ENCODE measurements at places on chromosomes 12 and 14.

DNA sequence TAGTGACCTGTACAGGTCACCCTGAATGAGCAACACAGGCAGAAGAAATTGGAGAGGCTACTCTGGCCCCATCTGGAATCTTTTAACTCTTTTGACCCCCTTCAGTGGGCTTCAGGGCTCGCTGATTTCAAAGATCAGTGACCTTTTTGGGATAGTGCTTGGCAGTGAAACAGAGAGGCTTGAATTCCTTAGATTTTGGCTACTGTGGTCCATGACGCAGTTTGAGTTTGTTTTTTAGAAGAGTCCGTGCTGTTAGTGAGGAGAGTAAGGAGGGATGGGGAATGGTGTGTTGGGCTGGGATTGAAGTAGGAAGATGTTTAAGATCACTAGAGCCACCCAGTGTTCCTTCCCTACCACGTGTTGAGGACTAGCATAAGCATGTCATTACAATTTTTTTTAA is 16.5 kb downstream of the TMEM30B start:
- H3K27ac ChIP-seq: peak overlapping the region; percentile 9
- peaks cover 26% of the 10 kb centered on the region for H3K4me1 ChIP-seq
- peaks cover 4% of the 10 kb centered on the region for H3K27me3 ChIP-seq
- H3K4me3 ChIP-seq: no peak overlapping the region
- H3K36me3 ChIP-seq: no peaks in the 10 kb centered on the region
- DNase-seq: no peak

DNA sequence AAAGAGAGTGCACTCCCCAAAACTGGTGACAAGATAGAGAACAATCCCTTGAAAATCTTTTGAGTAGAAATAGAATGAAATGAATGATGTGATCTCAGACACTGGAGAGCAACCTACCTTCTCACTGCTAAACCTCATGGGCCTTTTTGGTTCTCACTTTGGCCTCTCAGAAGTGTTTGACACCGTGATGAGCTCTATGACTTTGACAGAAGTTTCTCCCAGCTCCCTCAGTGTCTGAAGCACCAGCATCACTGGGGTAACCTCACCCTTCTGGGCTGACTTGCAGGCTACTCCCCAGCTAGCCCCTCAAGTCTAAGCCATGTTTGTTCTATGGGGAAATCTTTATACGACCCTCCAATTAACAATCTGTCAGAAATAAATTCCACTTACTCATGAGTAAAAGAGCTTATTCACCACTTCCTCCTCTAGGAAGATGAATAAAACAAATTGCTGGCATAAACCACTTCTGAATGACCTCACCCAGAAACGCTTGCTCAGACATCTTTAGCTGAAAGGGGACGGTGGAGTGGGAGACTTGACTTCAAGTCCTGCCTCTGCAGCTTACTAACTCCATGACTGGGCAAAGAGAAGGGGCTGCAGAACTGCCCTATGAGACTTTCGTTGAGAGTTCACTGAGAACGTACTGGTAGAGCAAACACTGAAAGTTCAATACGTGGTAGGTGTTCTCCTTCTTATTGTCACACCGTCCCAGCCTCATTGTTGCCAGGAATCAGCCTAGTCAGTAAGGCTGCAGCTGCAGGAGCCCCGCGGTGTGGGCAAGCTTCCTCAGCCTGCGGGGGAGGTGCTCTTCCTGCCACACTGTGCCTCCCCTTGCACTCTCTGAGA is 46.5 kb downstream of the ST8SIA1 start:
- H3K4me1 ChIP-seq: peaks cover 6% of the 10 kb centered on the region
- no peak overlapping the region for H3K4me3 ChIP-seq
- H3K27me3 ChIP-seq: no peaks in the 10 kb centered on the region
- H3K36me3 ChIP-seq: no peaks in the 10 kb centered on the region
- no peak for DNase-seq
- H3K27ac ChIP-seq: no peak overlapping the region

DNA sequence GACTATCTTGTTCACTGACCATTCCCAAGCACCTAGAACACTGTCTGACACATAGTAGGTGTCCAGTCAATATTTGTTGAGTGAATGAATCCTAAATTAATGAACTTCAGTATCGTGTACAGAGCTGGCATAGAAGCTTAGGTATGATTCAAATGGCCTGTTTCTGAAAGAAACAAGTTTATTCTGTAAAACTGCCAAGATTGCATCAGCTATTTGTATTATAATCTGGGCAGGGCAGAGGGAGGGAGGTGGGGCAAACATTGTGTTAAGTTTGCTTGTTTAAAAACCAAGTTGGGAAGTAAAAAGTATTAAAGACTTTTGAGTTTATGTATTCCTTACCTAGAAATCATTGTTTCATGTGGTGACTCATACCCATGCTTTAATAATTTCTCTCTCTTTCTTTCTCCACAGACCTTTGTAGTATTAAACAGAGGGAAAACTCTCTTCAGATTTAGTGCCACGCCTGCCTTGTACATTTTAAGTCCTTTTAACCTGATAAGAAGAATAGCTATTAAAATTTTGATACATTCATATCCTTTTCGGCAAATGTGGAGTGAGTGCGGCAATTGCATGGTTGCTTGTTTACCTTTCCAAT is 92.8 kb downstream of the SCN8A start:
- no peak overlapping the region for H3K27ac ChIP-seq

GRCh38 chr12:81866081-81866480 is 106.9 kb upstream of the PPFIA2 start:
- H3K36me3 ChIP-seq: no peaks in the 10 kb centered on the region
- no peaks in the 10 kb centered on the region for H3K4me1 ChIP-seq
- no peak for DNase-seq
- H3K27ac ChIP-seq: no peak overlapping the region
- H3K27me3 ChIP-seq: no peaks in the 10 kb centered on the region

- H3K36me3 ChIP-seq: no peaks in the 10 kb centered on the region
- no peak overlapping the region for H3K4me3 ChIP-seq
- DNase-seq: no peak
- no peak overlapping the region for H3K27ac ChIP-seq
- H3K27me3 ChIP-seq: no peaks in the 10 kb centered on the region
- no peaks in the 10 kb centered on the region for H3K4me1 ChIP-seq
Measured at GRCh38 chr12:4796694-4797482, 76.7 kb downstream of the GALNT8 start.

- peaks cover 16% of the 10 kb centered on the region for H3K27me3 ChIP-seq
- H3K27ac ChIP-seq: no peak overlapping the region
- H3K4me1 ChIP-seq: no peaks in the 10 kb centered on the region
- no peak overlapping the region for H3K4me3 ChIP-seq
- no peak for DNase-seq
Measured at GRCh38 chr12:4388662-4389061, 9.2 kb upstream of the FGF23 start.

GRCh38 chr12:30909349-30910037 is 17.1 kb upstream of the TSPAN11 start:
- no peak overlapping the region for H3K4me3 ChIP-seq
- no peaks in the 10 kb centered on the region for H3K27me3 ChIP-seq
- H3K36me3 ChIP-seq: no peaks in the 10 kb centered on the region
- no peak overlapping the region for H3K27ac ChIP-seq
- no peaks in the 10 kb centered on the region for H3K4me1 ChIP-seq
- DNase-seq: no peak

GRCh38 chr12:76980196-76980595 is 85.2 kb downstream of the E2F7 start:
- H3K27me3 ChIP-seq: no peaks in the 10 kb centered on the region
- H3K27ac ChIP-seq: no peak overlapping the region
- no peak overlapping the region for H3K4me3 ChIP-seq
- H3K36me3 ChIP-seq: no peaks in the 10 kb centered on the region
- peaks cover 7% of the 10 kb centered on the region for H3K4me1 ChIP-seq
- DNase-seq: no peak

DNA sequence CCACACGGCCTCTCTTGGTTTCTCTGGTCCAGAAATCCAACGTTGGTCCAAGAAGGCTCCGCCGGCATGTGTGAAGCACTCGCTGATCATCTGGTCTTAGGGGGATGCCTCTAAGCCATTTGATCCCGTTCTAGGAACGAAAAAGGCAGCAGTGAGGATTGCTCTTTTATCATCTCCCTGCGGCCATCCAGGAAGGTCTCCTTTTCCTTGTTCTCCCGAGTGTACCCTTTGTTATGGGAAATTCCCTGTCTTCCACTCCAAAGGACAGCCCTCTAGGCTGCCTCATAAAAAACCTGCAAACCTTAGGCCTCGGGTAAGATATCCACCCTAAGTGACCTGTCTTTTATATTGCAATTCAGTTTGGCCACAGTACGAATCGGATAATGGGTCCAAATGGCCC is 85.8 kb downstream of the TMTC3 start:
- no peak overlapping the region for H3K27ac ChIP-seq
- no peaks in the 10 kb centered on the region for H3K36me3 ChIP-seq
- H3K27me3 ChIP-seq: no peaks in the 10 kb centered on the region
- no peaks in the 10 kb centered on the region for H3K4me1 ChIP-seq
- H3K4me3 ChIP-seq: no peak overlapping the region
- DNase-seq: no peak

GRCh38 chr12:89484470-89484869 is 40.1 kb downstream of the GALNT4 start:
- H3K27me3 ChIP-seq: no peaks in the 10 kb centered on the region
- no peak for DNase-seq
- no peak overlapping the region for H3K27ac ChIP-seq
- no peaks in the 10 kb centered on the region for H3K4me1 ChIP-seq
- peaks cover 17% of the 10 kb centered on the region for H3K36me3 ChIP-seq
- no peak overlapping the region for H3K4me3 ChIP-seq

DNA sequence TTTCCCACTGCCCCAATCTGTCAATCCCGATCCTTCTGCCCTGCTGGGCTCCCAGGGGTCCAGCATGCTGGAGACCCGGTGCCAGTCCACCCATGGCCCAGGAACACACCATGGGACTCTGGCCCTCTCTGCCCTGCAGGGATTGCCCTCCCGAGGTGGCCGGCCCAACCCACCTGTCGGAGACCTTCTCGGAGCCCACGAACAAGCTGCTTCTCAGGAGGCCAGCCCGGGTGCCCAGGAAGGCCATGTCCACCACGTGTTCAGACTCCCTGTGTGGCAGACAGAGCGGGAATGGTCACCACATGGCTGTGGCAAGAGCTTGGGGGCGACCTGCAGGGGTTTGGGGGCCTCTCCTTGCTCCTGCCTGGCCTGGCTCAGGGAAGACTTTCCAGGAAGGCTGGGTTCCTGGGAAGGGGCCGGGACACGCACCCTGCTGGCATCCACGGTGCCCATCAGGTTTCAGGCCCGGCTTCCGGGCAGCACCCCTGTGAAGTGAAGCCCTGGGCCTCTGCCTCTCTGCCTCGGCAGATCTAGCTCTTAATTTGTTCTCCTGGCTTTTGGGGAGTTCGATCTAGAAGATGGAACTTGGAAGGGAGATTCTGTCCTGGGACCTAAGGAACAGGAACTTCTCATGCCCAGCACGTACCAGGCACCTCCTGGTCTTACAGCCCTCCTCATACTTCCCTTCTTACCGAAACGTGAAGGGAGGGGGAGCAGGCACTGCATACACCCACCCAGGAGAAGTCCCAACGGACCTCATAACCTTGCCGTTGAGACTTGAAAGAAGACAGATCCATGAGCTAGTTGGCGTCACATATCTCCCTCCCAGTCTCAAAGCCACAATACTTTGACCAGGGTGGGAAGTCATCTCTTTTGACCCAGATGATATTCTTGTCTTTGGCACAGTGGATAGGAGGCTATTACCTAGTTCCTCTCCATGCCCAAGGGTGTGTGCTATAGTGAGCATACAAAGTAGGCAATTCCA is 26.3 kb downstream of the LRTM2 start:
- H3K4me3 ChIP-seq: no peak overlapping the region
- H3K36me3 ChIP-seq: no peaks in the 10 kb centered on the region
- H3K27me3 ChIP-seq: peaks cover 24% of the 10 kb centered on the region
- H3K27ac ChIP-seq: no peak overlapping the region
- no peaks in the 10 kb centered on the region for H3K4me1 ChIP-seq

DNA sequence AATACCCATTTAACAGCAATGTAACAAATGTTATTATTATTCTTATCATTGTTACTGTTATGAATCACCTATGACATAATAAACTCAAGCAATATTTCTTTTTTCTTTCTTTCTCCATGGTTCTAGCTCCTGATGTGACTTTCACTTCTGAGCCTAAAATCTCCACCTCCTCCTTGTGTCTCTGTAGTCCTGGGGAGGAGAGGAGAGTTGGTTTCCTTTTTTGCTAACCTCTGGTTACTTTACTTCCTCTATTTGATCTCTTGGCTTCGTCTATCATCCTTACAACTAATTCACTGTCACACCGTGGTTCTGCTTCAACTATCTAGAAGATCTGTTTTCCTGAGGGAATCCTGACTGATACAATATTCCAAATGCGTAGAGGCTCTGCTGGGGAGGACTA is 456.6 kb downstream of the VRK1 start:
- H3K4me3 ChIP-seq: no peak overlapping the region
- no peak for DNase-seq
- H3K27ac ChIP-seq: no peak overlapping the region
- no peaks in the 10 kb centered on the region for H3K36me3 ChIP-seq
- H3K4me1 ChIP-seq: no peaks in the 10 kb centered on the region

GRCh38 chr12:30466093-30466585 is 229.5 kb downstream of the IPO8 start:
- no peak overlapping the region for H3K4me3 ChIP-seq
- no peaks in the 10 kb centered on the region for H3K36me3 ChIP-seq
- no peak overlapping the region for H3K27ac ChIP-seq
- H3K4me1 ChIP-seq: no peaks in the 10 kb centered on the region

Data from tibial artery (tissue), 4 donors.